ENCODE measurements at places on chromosomes 12 and 14. TPM values are rescaled to one million over a fixed set of nuclear protein-coding genes. Genes with fewer than 3 reads are reported as not detected.

The ACVRL1 gene
- total RNA-seq = 37.1 TPM

The LHX5 gene
- not detected for total RNA-seq

The MYO1A gene
- total RNA-seq = 1.8 TPM

The PTPN21 gene
- 10.5 TPM for total RNA-seq

The RNF212B gene
- total RNA-seq = not detected

The MTA1 gene
- total RNA-seq = 69.8 TPM

The PPP1R1A gene
- 3.6 TPM for total RNA-seq

The GPD1 gene
- 232 TPM for total RNA-seq

The LBHD2 gene
- total RNA-seq = not detected

The CAPZA3 gene
- total RNA-seq = not detected

The TRHDE gene
- 73.2 TPM for total RNA-seq

The IAPP gene
- 111 TPM for total RNA-seq

The PTMS gene
- 69.5 TPM for total RNA-seq

The C12orf60 gene
- 1.8 TPM for total RNA-seq

The KLHDC1 gene
- 8.6 TPM for total RNA-seq

The FBXO34 gene
- 17.4 TPM for total RNA-seq

The SLC38A4 gene
- 2.0 TPM for total RNA-seq

The KRT71 gene
- not detected for total RNA-seq

The PUS7L gene
- total RNA-seq = 14.8 TPM

The BCL11B gene
- total RNA-seq = 0.78 TPM

The LRRIQ1 gene
- total RNA-seq = 1.0 TPM

The HNRNPA1 gene
- total RNA-seq = 246 TPM

The CKAP4 gene
- total RNA-seq = 36.6 TPM

The HNF1A gene
- total RNA-seq = 11.9 TPM

The SLCO1B3 gene
- total RNA-seq = not detected

The GSG1 gene
- total RNA-seq = 2.1 TPM

The TM7SF3 gene
- 55.0 TPM for total RNA-seq

All from body of pancreas (tissue), 4 donors.